ENCODE measurements at places on chromosomes 3 and 15.

DNA sequence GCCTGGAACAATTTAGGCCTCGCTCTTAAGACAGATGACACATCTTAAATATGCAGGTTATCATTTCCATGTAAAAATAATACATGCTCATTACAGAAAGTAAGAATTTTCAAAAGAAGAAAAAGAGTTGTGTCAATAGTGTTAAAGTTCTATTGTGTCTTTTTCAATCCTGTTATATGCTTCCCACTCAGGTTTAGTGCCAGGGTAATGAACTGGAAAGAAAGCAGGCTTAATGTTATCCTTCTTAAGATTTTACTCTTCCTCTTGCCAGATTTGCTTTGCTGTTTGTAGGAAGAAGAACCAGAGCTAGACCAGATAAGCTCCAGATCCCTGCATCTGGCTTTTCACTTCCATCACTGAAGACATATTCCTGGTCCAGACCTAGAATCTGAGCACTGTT is 128.6 kb downstream of the TPRG1 start:
- no peak for ATAC-seq

DNA sequence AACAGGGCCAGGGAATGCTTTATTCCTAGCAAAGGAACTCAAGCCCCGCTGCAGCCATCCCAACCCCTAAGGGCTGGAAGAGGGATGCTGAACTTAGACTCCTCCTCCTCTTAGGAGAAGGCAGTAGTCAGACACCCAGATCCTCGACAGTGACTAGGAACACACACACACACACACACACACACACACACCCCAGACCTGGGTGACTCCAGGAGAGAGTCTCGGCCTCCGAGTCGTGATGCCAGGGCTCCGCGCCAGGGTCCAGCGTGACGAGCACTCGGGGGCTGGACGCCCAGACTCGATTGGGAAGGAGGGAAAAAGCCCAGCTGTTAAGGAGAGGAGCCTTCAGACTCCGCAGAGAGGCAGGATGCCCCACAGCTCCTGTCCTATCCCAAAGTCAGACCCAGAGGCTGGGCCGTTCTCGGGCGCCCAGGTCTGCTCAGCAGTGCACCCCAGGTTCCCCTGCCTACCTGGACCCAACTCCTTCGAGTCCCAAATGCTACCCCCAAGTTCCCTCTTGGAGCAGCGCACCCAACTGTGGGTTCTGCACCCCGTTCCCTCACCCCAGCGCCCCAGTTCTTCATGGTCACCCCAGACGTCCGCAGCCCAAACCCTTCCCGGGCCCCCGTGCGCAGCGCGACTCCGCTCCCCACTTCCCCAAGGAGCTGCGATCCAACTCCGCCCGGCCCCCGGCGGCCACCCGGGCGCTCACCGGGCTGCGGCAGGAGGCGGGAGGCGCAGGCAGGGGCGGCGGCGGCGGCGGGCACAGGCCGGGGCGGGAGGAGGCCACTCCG is 421 bp downstream of the BMF start:
- ATAC-seq, result peak; percentile 2

DNA sequence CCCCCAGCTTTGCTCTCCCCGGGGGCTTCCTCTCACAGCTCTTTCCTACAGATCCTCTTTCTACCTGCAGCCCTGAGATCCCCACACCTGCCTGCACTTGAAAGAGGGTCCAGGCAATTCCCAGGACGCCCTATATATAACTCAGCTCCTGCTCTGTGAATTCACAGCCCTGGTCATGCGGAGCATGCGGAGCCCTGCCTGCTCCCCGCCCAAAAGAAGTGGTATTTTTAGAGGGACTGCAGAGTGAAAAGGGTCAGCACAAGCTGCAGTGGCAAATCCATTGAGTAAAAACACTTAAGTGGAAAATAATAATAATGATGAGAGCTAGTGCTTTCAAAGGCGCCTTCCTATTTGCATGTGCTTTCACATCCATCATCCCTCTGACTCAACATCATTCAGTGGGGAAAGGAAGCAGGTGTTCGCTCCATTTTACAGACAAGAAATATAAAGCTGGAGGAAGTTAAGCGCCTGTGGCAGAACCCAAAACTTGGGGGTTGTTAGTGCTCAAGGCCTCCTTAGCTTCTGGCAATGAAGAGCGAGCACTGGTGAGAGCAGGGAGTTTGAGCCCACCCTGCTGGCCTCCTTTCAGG is 76.3 kb upstream of the LIPC start:
- no peak for ATAC-seq

- no peak for ATAC-seq
These were observed 46.5 kb upstream of the SACM1L start for GRCh38 chr3:45642731-45643152.

DNA sequence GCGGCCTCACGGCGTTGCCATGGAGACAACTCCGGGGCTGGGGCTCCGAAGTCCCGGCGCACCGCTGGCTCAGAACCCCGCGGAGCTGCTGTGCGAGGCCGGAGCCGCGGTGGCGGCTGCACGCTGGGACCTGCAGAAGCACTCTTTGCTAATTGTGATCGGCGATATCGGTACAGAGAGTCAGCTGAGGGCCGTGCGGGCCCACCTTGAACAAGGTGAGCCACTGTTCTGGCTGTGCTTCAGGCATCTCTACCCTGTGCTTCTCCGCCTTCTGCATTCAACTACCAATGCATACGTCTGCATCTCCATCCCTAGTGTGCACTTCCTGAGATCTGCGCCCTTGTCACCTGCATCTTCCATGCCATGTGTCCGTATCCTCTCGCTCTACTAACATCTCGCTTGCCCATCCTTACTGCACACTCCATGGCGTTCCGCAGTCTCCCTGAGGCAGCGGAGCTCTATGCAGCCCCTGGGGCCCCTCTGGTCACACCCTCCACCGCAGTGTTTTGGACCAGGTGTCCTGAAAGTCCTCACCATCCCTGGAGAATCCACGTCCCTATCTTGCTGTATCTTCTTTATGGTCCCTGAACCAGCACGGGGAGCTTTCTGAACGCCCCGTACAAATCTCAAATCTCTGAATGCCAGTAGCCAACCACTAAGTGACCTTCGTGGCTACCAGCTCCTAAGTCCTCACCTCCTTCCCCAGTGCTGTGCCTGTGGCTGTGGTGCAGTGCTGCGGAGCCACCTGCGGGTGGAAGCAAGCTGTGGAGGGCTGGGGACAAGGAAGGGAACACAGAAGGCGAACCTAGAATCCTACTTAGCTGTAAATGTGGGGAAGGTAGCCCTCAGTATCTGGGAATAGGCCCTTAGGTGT is 6.2 kb upstream of the MAP1A start:
- ATAC-seq, result no peak

- ATAC-seq, result peak; percentile 61
These were observed 486.7 kb downstream of the DIPK2A start for GRCh38 chr3:144458283-144458682.

All from esophagus mucosa (tissue), 1 donor.